Effector CD4-positive, alpha-beta T cell (primary cell): ENCODE measurements at places on chromosomes 5 and 9.

- no peak for DNase-seq
Observed at GRCh38 chr5:178991190-178992145, 3.7 kb downstream of the GRM6 start.

- DNase-seq: no peak
Observed at GRCh38 chr9:16266648-16267276, 603.7 kb downstream of the BNC2 start.

DNA sequence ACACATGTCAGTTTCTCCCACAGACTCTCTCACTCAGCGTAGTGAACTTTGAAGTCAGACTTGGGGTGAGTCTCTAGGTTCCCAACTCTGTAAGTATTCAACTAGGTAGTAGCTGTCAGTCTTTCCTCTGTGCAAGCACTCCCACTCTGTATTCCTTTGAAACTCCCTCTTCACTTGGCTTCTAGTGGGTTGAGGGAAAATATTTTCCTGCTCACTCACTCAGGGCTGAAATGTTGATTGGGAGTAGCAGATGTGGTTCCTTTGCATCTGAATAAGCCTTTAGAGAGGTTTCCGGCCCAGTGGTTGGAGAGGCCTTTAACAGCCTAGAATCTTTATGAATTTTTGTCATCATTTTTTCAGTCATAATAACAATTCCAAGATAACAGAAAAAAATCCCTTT, 18.1 kb upstream of the ARRDC3 start:
- DNase-seq: no peak

- no peak for DNase-seq
Observed at GRCh38 chr5:51621156-51621555, 237.9 kb downstream of the ISL1 start.

DNA sequence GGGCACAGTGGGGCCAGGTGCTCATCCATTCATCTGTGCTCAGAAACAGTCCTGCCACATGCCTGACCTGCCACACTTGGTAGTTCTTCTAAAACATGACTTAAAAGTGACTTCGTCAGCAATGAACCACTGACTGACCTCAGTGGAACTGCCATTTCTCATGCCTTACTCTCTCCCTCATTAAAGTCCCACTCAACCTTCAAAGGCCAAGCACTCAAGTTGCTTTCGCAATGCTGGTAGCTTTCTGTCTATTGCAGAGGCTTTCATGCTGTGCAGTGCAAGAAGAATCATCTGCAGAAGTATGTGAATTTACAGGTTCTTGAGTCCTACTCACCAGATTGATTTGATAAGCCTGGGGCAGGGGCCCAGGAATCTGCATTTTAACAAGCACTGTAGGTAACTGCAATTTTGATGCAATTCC, 23.9 kb downstream of the B4GALT1 start:
- no peak for DNase-seq

DNA sequence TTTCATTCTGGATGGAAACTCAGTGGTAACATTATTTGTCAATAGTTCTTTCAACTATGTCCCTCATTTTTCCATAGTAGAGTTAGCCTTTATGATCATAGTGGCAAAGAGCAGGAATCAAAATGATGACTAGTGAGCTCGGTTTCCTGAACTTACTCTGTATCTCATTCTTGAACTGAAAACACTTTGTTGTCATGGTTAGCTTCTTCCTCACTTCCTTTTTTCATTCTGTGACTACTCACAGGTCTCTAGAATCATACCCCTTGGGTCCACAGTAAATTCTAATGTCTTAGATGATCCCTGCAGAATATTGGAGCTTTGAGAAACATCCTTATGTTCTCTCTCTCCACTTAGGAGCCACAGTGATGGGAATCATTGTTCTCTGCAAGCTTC, 29.4 kb upstream of the RECK start:
- no peak for DNase-seq

GRCh38 chr9:99056886-99057664, 47.8 kb upstream of the TGFBR1 start:
- no peak for DNase-seq

- DNase-seq: no peak
Observed at GRCh38 chr5:177307544-177308363, 3.9 kb downstream of the MXD3 start.

- DNase-seq: no peak
Observed at GRCh38 chr5:145446412-145446811, 388.7 kb downstream of the PRELID2 start.

- no peak for DNase-seq
Observed at GRCh38 chr5:35212122-35212982, 17.9 kb downstream of the PRLR start.

GRCh38 chr5:64775291-64775690, 6.6 kb downstream of the CWC27 start:
- DNase-seq: no peak

- no peak for DNase-seq
Observed at GRCh38 chr5:18491349-18491748, 857.1 kb downstream of the TAF11L14 start.

DNA sequence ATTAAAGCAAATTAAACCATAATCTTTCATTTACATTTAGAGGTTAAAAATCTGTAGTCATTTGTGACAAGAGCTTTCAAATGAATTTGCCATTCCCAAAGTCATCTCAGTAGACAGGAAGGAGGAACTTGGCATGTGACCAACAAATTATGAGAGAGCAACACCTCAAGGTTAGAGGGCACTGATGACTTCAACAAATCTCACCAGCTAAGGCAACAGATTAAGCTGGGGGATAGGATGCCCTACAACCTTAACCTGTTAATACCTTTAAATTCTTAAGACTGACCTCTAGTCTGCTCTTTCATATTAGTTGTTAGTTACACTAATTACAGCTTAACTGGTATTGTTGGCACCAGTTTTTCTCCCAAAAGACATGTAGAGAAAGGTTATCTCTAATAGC, 18.4 kb downstream of the POU5F2 start:
- DNase-seq: no peak

GRCh38 chr9:133023117-133023890, 7.5 kb upstream of the GTF3C5 start:
- no peak for DNase-seq

DNA sequence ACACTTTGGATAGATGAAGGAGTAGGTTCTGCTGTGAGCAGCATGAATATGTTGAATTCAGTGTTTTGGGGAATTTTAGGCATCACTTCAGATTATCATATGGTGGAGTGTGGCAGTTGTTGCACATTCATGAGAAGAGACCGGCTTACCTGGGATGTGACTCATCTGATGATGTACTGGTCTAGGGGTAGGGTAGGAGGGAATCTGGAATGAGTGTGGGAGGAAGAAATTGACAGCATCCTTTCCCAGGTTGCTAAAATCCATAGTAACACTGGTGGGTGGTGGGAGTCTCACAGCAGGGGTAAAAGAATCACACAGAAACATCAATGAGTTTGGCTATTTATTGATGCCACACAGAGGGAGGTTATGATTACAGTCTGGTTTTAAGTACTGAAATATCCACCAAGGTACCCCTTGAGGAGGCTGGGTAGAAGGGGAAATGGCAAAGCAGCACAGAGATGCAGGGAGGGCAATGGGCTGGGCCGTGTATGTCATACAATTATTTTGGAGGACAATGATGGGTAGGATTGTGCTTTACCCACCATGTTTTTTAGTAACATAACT, 82.5 kb downstream of the TARS1 start:
- no peak for DNase-seq

DNA sequence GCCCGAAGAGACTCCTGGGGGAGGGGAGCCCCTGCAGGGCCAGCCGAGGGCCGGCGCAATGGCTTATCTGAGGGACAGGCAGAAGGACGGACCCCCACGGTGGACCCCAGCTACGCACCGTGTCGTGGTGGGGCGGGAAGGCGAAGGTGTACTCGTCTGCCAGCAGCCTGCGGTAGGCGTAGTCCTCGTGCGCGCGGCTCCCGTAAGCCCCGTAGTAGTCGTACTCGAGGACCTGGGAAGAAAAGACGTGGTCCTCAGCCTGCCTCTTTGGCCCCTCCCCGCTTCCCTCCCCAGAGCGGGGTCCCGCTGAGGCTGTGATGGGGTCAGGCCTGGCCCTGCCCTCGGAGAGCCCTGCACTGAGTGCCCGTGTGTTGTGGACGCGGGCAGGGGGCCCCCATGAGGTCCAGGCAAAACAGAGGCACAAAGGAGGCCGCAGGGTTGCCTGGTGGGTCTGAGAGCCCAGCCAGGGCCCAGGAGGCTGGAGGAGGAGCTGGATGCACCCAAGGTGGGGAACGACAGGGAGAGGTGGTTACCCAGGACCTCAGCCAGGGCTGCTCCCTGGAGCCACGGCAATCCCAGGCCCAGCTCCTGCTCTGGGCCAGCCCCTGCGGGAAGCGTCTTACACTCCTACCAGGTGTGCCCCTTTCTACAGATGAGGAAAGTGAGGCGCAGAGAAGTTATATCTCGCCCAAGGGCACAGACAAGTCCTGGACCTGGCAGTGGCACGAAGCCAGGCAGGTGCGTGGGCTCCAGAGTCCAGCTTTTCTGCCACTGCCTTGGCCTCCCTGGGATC, 35.2 kb downstream of the SARDH start:
- DNase-seq: peak; percentile 9

DNA sequence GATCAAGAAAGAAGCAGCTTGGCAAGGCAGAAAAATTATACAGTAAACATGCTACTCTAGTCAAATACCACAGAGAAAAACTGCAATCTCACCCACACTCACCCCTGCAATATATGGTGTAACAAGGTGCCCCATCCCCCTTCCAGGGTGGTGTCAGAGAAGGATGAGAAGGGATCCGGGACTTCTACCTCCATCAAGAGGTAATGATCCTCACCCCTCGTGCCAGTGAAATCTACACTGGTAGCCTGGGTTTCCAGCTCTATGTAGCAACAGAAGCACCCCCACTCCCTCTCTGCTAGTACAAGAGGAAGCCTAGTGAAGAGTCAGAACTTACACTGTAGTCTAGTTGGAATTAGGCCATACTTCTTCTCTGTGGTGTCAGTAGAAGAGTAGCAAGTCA, 18.9 kb downstream of the SLCO4C1 start:
- no peak for DNase-seq

DNA sequence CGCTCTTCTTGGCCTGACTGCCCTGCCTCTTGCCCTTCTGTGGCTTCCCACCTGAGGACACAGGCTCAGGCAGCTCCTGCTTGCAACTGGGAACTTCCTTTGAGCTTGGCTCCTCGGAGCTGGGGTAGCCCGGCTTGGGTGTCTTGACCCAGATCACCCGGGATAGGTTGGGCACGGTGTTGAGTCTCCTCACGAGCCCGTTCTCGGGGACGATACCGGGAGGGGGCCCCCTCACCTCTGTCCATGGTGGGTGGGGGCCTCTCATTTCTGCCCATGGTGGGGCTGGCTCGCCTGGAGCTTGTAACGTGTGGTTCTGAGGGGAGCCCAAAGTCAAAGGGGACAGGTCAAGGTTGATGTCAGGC, 7.8 kb upstream of the DDX41 start:
- no peak for DNase-seq

GRCh38 chr5:36531401-36531800, 75.0 kb upstream of the SLC1A3 start:
- no peak for DNase-seq

DNA sequence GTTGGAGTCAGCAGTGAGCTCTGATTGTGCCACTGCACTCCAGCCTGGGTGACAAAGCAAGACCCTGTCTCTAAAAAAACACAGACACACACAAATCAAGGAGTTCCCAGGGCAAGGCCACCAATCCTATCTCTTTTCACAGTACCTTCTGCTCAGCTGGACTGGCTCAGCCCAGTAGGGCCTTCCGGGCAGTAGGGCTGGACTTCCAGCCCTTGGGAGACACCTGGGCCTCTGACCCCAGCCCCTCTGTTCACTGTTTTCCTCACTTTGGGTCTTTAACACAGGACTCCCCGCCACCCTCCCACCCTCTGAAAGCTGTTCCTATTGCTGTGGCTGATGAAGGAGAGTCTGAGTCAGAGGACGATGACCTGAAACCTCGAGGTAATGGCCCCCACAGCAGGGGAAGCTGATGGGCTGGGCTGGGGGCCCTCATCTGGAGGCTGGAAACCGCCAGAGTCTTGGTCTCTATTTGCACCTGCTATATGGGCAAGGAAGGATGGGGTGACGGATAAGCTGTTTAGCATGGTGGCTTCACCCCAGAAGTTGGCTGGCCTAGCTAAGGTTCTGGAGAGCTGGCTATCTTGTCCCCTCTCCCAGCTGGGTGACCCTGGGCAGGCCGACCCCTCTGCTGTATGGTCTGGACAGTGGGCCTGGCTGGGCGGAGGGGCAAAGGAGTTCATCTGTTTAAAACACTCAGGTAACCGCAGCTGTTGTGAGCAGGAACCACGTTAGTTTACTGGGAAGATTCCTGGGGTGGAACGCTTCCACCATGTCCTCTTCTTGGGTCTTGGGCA, 25.6 kb downstream of the USP20 start:
- no peak for DNase-seq

DNA sequence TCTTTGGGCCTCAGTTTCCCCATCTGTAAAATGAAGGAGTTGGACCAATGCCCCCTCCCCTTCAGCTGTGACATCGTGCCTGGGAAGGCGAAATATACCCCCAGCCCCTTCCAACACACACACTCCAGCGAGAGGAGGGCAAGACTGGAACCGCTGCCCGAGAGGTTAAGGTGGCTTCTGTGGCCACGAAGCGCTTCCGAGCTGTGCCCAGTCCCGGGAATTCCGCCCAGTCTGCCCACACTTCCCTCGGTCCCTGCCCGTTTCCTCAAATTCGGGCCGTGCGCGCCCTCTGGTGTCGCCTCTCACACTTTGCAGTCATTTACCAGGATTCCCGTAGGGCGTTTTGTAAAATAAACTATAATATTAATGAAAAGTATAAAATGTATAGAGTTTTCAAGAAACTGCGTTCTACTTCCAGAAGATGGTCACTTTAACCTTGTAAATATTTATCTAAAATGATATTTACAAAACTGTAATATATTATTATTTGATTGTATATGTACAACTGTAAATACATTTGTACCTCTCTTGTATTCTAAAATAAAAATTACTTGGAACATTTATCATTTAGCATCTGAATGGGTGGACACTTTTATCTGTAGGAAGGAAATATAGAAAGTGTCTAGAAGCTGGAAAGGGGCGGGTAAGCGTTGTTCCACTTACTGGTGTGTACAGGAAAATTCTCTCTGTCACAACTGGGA, 11.0 kb upstream of the EXOSC2 start:
- DNase-seq: peak; percentile 43

DNA sequence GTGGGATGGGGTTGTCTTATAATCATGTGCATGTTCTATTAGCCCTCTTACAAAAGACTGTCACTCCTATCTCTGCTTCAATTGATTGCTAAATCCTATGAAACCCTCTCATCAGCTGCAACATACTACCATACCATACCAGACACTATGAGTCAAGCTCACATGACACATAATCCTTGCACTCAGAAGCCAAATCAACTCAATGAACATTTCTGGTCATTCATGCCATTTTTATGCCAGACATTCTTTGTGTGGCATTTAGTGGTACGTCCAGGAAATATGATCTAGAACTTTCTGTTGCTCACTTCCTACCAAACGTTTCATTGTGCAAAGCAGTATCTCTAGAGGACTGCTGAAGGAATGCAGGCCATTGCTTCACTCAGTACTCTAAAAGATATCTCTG, 159.2 kb upstream of the GNA14 start:
- no peak for DNase-seq

DNA sequence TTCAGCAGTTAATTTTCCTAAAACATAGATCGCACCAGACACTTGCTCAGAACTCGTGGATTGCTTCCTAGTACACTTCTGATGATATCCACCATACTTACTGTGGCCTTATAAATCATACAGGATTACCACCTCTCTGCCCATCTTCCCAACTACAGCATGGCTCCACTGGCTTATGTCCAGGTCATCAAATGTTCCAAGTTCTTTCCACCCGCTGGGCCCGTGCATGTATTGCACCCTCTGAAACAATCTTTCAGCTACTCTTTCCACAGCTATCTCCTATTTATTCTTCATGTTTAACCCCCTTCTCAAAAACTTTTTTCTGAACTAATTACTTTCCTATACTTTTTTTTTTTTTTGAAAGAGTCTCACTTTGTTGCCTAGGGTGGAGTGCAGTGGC, 18.5 kb downstream of the FBXW2 start:
- no peak for DNase-seq

GRCh38 chr5:24376210-24376609, 268.6 kb downstream of the CDH10 start:
- DNase-seq: no peak
